ENCODE measurements at places on chromosomes 2 and 18.

DNA sequence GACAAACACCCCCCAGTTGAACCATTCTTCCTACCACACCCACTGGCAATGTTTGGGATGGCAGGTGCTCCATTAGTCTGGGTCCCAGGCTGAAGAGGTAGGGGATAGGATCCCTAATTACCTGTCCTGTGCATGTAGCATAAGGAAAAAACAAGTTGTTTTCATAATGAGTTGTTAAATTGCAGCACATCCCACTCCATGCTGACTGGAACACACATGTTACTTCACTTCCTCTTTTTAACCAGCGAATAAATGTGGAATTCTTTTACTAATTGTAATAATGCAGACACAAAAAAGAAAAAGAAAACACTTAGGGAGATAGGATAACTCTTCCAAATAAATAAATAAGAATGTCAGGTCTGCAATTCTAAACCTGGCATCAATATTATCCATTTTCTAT, 11.8 kb upstream of the CBLN2 start:
- DNase-seq, result no peak

DNA sequence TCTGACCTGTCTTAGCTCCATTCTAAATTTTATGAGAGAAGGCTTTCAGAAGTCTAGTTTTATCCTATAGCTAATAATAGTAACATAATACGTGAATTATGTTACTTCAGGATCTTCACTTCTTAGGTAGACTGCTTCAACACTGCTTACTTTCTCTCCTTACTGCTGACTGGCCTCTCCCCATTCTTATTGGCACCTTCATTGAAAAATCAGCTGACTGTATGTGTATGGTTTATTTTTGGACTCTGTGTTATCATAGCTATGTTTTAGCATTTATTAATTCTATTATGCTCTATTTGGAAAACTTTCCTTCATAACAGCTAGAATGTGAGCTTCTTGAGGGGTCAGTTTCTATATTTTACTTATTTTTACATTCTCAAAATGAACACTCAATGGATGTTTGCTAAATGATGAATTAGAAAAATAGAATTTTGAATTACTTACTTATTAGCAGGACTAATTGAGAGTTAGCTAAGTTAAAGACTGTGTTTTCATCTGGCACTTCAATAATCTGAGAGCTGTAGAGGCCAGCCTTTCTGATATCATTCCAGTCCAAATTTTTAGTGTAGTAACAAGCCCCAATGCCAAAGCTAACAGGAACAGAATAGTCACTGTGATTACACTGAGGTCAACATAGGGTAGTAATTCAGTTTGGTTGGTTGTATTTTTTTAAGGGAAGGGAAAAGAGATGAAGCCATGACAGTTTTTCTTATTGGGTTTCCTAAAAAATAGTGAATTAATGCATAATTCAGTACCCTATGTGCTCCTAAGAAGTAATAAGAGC, 92.3 kb downstream of the TTC27 start:
- DNase-seq, result no peak

- no peak for DNase-seq
Measured at GRCh38 chr2:75464348-75464946, 96.3 kb downstream of the EVA1A start.

DNA sequence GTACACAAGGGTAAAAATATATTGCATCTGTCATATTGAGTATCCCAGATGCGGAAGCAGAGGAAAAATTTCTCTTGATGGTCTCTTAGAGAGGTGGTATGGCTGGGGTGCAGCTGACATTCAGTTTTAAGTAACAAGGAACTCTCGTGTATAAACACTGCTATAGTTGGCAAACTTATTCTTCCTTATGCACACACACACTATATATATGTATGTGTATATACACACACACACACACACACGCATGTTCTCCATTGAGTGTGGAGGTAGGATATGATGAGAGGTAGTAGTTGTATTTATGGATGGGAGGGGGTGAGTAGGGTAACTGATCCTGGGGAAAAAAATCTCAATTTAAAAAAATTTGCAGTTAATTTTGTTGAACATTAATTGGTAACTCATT, 10.6 kb downstream of the PHLPP1 start:
- no peak for DNase-seq

GRCh38 chr2:231597014-231597611, 4.4 kb downstream of the TEX44 start:
- DNase-seq, result no peak

- DNase-seq, result no peak
Measured at GRCh38 chr2:72142570-72143440, 4.9 kb downstream of the CYP26B1 start.

DNA sequence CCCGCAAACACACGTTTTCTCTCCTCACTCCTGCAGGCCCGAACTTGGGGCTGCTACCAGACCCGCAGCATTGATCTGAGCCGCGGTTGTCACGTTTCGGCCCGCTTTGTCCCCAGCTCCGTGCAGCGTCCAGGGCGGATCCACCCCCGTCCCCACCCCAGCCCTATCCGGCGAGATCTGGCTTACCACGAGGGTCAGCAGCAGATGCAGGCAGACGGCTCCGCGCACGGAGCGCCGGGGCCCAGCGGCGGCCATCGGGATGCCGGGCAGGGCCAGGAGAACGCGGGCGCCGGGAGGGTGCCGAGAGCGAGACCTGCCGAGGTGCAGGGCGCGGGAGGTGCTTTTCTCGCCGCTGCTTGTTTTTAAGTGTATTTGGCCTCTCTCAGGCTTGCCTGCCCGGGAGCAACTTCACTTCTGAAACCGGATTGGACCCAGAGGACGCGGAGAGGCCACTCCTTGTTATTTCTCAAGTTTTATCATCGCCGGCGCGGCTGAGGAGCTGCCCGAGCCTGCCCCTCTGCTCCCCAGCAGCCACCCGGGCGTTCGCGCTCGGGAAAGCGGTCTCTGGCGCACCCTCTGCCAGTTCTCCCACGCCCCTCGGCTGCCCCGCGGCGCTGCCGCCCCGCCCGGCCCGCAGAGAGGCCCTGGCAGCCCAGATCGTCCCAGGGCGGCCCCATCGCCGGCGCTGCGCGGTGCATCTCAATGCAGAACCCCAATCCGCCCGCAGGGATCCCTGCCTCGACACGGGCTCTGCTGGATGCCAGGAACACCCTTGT, at the start of gene DSC3:
TSS of gene DSC3 (minus strand) at position 337 of the 776 bp plus-strand sequence. CDS start at position 255, 82 bp downstream.
- DNase-seq, result no peak

DNA sequence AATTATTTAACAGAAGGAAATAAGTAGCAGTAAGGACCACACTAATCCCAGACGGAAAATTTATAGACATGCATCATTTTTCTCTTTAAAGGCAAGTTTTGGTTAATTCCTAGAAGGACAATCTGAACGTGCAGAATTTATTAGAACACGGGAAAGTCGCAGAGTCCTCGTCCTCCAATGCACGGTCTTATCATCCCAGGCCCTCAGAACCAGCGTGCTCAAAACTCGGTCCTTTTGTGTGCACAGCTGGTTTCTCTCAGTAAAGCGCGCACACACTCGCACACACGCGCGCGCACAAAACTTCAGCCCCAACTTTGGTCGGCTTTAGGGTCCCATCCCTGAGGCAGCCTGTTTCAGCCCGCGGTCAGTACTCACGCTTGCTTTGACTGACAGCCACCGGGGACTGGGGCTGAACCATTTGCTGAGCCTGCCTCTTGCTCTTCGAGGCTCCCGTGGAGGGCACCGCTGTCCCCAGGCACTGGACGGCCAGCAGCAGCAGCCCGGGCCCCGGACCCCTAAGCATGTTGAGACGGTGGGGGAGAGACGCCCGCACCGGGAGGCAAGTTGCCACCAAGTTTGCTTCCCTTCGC, 493 bp downstream of the FN1 start:
- DNase-seq, result no peak

DNA sequence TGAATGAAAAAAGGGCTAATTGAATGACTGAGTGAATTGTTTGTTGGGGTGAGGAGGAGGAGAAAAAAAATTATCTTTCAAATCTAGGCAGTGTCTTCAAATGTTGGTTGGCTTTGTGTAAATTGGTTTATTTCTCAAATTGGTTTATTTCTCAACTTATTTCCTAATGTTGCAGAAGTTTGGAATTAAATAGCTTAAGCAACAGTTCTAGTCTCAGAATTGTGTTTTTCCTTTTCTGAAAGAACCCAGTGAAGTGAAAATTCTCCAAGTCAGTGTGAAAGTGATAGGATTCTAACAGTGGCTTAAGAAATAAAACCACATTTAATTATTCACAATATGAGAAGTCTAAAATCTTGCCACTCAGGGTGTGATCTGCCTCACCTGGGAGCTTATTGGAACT, 54.6 kb upstream of the LYPD6B start:
- no peak for DNase-seq

- no peak for DNase-seq
Measured at GRCh38 chr2:24994146-24994724, 22.5 kb upstream of the DNAJC27 start.

DNA sequence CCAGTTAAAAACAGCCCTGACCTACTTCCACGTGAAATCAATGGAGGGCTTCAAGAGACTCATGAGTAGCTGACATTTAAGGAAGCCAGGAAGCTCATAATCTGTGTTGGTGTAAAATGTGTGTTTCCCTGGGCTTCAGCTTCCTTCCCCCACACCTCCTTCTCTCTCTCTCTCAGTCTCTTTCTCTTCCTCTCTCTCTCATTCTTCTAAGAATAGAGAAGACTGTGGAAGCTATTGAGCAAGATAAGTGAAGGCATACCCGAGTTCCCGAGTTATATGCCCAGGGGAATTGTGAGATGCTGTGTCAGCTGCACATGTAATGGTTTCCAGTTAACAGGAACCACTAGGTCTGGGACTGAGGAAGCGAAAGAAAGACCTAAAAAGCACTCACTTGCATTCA, 199.4 kb downstream of the NYAP2 start:
- DNase-seq, result no peak

- DNase-seq, result no peak
Measured at GRCh38 chr2:65576861-65577601, 144.6 kb upstream of the SPRED2 start.
